ENCODE measurements at places on chromosomes 6 and 20.
A peak's percentile ranks its signal among the peaks of the same experiment; 100 is the strongest.

DNA sequence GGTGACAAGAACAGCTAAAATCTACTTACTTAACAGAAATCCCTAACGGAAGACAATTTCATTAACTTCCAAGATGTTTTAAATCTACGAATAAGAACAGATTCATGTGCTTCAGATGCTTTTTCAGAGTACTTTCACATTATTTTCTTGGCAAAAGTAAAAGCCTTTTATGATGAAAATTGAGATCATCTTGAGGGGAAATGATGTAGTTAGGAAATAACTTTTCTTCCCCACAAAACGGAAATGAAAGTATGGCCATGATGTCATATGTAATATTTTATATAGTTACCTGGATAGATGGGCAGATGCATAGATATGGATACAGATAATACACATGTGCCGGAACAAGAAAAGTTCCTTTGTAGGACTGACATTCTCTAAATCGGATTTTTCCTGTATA, 32.8 kb downstream of the SASH1 start:
- DNase-seq: no peak

- DNase-seq: no peak
Observed at GRCh38 chr6:30463651-30464618, 25.4 kb upstream of the HLA-E start.

GRCh38 chr6:154805288-154805911, 72.2 kb downstream of the SCAF8 start:
- peak; percentile 63 for DNase-seq

GRCh38 chr6:38030380-38030779, 210.9 kb downstream of the ZFAND3 start:
- DNase-seq: no peak

- no peak for DNase-seq
Observed at GRCh38 chr6:80098392-80098791, 8.1 kb upstream of the BCKDHB start.

- DNase-seq: no peak
Observed at GRCh38 chr6:74657931-74658330, 547.9 kb downstream of the COL12A1 start.

GRCh38 chr6:93238632-93239031, 180.7 kb downstream of the EPHA7 start:
- DNase-seq: no peak

GRCh38 chr6:55578537-55579363, at the start of gene HMGCLL1:
Gene HMGCLL1, minus strand, starts transcription at chr6:55579192. Its CDS starts 137 bp downstream, at chr6:55579055.
- peak; percentile 82 for DNase-seq

GRCh38 chr6:50087231-50087954, 37.7 kb upstream of the DEFB112 start:
- DNase-seq: no peak

DNA sequence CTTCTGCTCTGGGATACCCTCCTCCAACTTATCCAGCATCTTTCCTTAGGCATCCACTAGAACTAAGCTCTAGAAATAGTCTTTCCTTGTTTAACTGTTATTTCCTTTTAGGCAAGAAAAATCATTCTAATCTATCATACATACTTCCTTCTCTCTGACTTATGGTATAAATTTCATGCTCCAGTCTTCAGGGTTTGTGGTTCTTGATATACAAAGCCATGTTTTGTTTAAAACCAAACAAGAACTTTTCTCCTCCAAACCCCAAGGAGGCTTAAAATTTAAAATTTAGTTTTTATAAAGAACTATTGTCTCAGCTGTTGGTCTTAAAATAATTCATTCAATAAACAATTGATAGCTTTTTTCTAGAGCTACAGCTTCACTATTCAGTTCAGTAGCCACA, 77.2 kb downstream of the CD164 start:
- no peak for DNase-seq

DNA sequence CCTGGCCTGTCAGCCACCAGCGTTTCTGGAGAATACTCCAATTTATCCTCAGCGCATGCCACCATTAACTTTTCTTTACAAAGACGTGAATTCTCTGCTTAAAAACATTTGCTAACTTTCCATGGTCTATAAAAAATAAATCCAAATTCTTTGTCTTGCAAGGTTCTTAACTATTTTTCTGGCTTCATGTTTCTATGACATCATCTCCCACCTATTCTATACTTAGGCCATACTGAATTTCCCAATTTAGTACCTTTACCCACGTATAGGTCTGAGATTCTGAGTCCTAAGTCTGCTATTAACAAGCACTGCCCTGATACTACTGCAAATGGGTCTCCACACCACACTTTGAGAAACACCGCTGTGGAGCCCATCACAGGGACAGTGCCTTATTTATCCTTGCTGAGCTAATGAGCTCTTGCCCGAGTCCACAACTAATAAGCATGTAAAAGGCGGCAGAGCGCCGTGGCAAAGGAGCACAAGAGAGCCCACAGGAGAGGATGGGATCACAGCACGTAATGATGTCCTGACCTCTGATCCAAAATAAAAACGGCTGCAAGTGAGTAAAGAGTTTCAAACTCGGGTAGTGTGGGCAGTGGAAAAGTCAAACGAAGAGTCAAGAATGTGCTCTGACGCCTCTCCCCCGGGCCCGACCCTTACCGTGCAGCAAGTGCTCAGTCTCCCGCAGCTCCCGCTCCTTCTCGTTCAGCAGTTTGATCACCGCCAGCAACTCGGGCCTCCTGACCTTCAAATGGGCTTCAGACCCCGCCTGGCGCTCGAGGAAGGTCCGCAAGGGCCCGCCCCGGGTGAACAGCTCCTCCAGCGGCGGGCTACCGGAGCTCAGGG, 519 bp downstream of the MTRF1L start:
- peak; percentile 37 for DNase-seq

- no peak for DNase-seq
Observed at GRCh38 chr6:148192310-148192709, 150.3 kb upstream of the SASH1 start.

- no peak for DNase-seq
Observed at GRCh38 chr6:11473008-11473740, 64.4 kb upstream of the TMEM170B start.

DNA sequence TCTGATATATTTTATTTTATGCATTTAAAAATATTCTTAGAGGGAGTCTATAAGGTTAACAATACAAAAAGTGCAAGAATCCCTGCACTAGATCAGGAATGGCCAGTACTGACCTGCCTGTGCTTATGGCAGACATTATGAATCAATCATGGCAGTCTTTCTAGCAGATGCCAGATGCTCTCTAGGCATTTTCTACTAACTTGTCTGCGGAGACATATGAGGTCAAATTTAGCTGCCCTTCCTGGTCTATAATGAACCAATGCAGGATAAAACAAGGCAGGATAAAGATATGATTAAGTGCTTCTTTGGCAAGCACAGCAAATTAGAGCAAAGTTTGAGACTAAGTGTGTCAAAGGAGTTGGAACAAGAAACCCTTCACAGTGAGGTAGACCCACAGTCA, 46.6 kb upstream of the RNF24 start:
- DNase-seq: no peak

All from cerebellar cortex (tissue), 1 donor.